A549 treated with DMSO at 1 μM for 4 hours (cell line): ENCODE measurements at places on chromosomes 7 and 10. TPM values are rescaled to one million over a fixed set of nuclear protein-coding genes. Genes with fewer than 3 reads are reported as not detected.

FEZF1 gene
- not detected in 5 replicates for total RNA-seq

ABCC2 gene
- total RNA-seq: 141 to 192 TPM (median 172 TPM) in 5 replicates

MSS51 gene
- total RNA-seq: 0.36 to 0.74 TPM (median 0.44 TPM) in 5 replicates

PHYHIPL gene
- 0.24 to 0.54 TPM (median 0.33 TPM) in 5 replicates for total RNA-seq

LRRC4 gene
- not detected in 5 replicates for total RNA-seq

GIMAP5 gene
- total RNA-seq: not detected in 5 replicates

ASB10 gene
- total RNA-seq: not detected in 5 replicates

ZNF804B gene
- total RNA-seq: not detected in 5 replicates

WDR86 gene
- total RNA-seq: 0.07 to 0.20 TPM (median 0.13 TPM) in 4 of 5 replicates, not detected in the other

SEPTIN14 gene
- total RNA-seq: not detected in 5 replicates

TEX47 gene
- not detected in 5 replicates for total RNA-seq

NSUN6 gene
- 4.6 to 6.6 TPM (median 6.1 TPM) in 5 replicates for total RNA-seq

ANKRD30A gene
- total RNA-seq: 0.41 to 1.1 TPM (median 0.74 TPM) in 5 replicates

SEMA3C gene
- total RNA-seq: 46.4 to 76.0 TPM (median 61.3 TPM) in 5 replicates

C10orf143 gene
- total RNA-seq: 0.57 to 0.83 TPM (median 0.74 TPM) in 5 replicates

ANKRD61 gene
- total RNA-seq: 0.50 to 0.99 TPM (median 0.78 TPM) in 5 replicates

UTF1 gene
- 0.07 TPM in 1 of 5 replicates, not detected in the others for total RNA-seq

HGF gene
- 0.08 to 0.13 TPM (median 0.12 TPM) in 3 of 5 replicates, not detected in the others for total RNA-seq
